ENCODE measurements at places on chromosomes 1 and 21.

DNA sequence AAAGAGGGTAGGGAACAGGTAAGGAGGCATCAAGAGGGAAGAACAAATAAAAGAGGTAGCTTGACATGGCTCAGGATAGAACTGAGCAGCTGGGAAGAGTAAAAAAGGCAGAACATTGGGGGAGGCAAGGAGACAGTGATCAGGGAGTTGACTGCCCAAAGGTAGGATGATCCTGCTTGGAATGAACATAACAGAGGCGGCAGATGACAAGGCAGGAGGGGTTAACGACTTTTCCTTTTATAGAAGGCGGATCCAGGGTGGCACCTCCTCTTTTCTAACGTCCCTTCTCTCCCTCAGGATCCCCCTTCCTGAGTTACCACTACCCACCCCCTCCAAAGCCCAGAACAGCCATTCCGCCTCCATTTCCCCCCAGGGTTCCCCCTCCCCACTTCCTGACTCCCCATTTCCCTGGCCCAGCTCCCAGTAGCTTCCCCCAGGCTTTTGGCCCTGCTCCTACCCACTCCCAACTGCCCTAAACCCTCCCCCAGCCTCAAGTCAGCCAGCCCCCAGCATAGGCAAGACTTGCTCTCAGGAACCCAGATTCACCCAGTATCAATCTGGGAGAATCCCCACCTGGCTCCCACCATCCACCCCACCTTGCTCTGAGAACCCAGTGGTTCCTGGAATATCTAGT is 769 bp upstream of the ADAMTS4 start:
- no peak for DNase-seq

DNA sequence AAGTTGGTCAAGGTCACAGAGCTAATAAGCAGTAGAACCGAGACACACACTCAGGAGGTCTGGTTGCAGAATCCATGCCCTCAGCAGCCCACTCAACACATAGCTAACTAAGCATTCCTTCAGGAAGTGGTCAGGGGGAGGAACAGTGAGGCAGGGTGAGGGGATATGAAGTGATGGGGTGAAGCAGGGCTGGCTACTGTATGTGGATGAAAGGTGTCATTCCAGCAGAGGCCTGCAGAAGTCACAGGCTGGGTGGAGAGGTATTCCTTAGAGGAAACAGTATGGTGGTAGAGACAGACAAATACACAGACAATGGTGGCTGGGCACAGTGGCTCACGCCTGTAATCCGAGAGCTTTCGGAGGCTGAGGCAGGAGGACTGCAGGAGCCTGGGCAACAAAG is 14.1 kb downstream of the TMCO4 start:
- no peak for DNase-seq

DNA sequence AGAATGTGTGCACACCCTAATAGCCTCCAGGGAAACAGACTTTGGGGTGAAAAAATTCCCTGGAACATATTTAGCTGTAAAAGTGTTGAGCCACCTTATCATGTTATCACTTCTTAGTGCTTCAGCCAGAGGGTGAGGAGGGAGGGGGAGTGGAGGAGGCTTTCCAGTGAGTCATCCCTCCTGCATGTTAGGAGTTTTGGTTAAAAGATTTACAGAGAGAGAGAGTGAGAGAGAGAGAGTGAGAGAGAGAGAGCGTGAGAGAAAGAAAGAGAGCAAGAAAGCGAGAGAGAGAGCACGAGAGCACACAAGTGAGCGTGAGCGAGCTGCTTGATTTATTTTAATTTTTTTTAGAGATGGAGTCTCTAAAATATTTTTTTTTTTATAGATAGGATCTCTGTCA is 13.5 kb upstream of the CACNA1E start:
- DNase-seq = peak; percentile 19

GRCh38 chr1:46278807-46279206 is 24.6 kb downstream of the LRRC41 start:
- no peak for DNase-seq

- DNase-seq = no peak
Measured at GRCh38 chr1:9849691-9850441, 26.1 kb upstream of the CLSTN1 start.

GRCh38 chr1:172647110-172647564 is 11.8 kb upstream of the FASLG start:
- DNase-seq = no peak

GRCh38 chr1:242239398-242239797 is 240.5 kb upstream of the MAP1LC3C start:
- peak; percentile 44 for DNase-seq

DNA sequence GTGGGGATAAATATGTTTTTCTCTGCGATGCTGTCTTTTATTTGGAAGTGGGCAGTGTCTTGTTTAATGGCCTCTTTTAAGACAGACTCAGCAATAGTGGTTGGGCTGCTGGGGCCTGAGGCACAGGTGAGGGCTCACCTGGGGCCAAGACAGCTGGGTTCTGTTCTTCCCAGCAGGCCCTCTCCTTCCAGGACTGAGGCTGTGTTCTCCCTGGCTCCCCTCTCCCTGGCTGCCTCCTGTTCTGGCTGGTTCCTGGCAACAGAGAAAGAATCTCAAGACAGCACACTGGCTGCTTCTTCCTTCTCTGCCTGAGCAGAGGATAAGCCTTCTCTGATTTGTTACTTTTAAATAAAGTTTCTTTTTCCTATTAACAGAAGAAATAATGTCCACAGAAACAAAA is 7.4 kb upstream of the GRHL3 start:
- DNase-seq = no peak

DNA sequence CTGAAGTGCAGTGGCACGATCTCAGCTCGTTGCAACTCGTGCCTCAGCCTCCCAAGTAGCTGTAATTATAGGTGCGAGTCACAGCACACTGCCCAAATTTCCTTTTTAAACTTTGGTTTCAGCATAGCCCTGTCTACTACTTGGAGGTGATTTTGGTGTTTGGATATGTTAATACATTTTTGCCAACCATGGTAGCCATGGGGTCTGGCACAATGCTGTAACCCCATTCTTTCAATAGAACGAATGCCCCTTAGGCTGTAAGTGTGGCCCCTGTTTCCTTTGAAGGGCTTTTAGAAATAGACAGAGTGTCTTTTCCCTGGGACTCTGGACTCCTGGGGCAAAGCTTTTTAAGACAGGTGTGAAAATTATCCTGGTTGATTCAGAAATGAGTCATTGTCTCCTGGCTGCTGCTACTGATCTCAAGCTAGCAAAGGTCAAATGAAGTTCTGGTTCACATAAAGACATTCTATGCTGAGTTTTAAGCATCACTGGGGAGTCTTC is 141.1 kb upstream of the RUNX1 start:
- DNase-seq = no peak

DNA sequence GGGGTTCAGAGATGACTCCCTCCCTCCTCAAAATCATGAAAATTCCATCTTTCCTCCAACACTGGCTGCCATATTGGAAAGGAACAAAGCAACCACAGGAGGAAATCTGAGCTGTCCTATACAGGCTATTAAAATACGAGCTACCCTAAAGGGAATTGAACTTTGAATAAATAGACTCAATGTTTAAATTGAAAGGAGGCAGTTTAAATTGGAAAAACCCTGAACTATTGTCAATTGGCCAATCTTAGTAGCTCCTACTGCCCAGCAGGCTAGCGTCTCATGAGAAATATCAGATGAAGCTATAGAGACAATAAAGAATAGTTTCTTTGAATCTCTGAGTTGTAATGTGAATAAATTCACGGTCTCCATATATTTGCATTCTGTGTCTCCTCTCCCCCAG is 85.4 kb upstream of the KCNE2 start:
- DNase-seq = no peak

DNA sequence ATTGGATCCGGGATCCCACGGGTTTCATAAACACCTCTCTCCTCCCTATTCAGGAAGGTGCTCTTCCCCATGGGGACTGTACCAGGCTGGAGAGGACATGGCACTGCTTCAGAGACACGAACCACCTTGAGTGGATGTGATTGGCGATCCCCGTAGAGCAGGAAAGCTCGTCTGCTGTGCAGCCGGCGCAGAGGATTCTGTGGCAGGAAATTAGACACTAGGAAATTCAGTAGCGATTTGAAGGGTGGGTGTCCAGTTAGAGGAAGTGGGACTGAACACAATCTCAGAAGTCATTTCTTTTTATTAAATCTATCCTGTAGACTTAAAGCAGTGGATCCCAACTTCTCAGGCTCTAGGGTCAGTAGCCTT is 767 bp downstream of the PDIK1L start:
- DNase-seq = peak; percentile 56

GRCh38 chr1:84871181-84871580 is 21.8 kb downstream of the LPAR3 start:
- DNase-seq = no peak

DNA sequence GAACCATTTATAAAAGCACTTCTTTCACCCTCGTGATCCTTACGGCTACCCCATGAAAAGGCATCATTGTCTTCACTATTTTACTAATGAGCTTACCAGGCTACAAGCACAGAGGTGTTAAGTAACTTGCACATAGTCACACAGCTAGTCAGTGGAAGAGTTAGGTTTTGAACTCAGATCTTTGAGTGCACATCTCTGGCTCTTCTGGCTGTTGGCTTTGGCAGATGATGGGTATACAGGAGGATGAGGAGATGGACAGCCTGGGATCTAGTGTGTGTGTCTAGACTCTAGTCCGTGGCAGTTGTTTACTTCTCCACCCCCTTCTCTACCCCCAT is 11.6 kb downstream of the VANGL2 start:
- DNase-seq = no peak

- no peak for DNase-seq
Measured at GRCh38 chr1:197343663-197344273, 75.7 kb downstream of the CRB1 start.
